ENCODE measurements at places on chromosomes 12 and 14.

- DNase-seq = no peak
Measured at GRCh38 chr14:94946244-94946643, 176.3 kb upstream of the GSC start.

GRCh38 chr14:92503756-92504491 is 9.7 kb upstream of the RIN3 start:
- no peak for DNase-seq

DNA sequence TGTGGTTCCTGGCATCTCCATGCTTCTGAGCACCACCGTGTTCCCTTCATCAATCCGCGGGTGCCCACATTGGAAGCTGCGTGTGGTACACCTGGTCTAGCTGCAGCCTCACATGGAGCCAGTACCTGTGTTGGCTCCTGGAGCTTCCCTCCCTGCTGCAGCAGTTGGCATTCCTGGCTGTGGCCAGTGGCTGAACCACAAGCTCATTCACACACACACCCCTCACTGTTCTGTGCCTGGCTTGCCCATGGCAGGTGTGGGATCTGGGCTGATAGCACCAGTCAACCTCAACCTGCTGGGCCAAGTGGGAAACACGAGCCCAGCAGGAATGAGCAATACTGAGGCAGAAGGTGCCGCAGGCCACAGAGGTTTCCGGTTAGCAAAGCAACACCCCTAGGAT is 256.2 kb upstream of the LRFN5 start:
- DNase-seq = no peak

DNA sequence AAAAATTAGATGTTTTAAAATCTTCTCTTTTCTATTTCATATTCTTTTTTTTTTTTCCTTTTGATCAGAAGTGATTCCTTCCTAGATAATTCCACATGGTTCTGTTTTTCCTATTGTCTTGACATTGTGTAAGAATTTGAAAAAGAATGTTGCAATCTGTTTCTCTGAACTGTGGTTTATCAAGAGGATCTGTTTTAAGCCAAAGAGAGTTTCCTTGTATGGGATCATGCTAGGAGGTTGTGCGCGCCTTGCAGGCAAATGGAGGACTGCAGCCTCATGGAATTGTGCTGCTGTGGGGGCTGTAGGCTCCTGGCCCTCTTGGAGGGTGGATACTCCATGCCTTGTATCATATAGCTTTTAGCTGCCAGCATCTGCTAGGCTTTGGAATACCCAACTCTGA is 43.3 kb upstream of the MBIP start:
- DNase-seq = no peak

DNA sequence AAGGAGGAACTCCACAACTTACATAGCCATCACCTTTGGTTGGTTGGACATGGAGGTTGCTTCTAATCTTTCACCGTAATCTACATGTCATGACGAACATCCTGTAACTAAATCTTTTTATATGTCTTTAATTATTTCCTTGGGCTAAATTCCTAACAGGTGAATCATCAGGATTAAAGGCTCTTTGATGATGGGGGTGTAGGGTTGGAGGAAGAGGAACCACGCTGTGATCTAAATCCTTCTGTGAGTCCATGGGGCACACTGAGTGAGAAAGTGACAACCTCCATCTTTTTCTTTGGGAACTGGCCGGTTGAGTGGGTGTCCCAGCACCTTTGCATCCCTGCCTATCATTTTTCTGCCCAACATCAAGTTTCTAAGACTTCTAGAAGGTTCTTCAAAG is 31.1 kb upstream of the MAP1LC3B2 start:
- no peak for DNase-seq

DNA sequence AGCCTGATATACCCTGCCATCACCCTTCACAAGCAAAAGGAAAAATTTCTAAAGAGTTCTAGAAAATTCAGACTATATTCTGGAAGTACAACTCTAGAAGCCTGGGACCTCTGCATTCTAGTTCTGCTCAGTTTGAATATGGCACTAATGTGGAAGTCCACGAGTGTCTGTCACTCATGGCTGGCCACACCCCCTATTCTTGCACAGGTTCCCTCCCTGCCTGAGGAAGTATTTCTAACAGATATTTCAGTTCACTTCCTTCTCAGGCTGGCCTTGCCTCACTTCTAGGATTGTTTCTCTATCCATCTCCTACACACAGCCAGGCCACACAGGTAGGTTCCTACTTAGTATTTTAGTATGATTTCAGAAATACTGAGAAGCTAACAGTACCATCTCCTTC is 67.4 kb downstream of the PHLDA1 start:
- no peak for DNase-seq

GRCh38 chr12:85831327-85831990 is 4.8 kb downstream of the RASSF9 start:
- no peak for DNase-seq

- no peak for DNase-seq
Measured at GRCh38 chr14:103314496-103315277, 19.4 kb upstream of the EIF5 start.

DNA sequence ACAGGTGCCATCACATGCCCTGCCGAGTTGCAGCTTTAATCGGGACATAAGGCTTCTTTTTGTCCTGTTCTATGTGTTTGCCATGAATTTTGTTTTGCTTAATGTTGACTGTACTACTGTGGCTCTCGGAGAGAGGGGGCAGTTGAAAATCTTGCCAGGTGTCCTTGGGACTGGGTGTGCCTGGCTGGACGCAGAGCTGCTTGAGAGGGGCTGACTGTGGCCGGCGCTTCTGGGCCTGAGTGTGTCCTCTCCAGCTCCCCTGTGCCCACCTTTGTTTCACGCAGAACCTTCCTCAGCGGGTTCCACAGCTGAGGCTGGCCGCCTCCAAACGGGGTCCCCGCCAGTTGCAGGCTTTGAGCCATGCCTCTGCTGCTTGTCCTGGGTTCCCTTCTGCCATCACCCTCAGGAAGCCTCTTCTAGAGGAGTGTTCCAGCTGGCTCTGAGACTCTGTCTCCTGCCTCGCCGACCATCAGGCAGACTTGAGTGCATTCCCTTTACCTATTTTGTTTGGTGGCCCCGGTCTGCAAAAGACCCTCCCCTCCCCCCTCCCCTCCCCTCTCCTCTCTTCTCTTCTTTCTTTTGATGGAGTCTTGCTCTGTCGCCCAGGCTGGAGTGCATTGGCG is 49.7 kb downstream of the DDX51 start:
- DNase-seq = no peak

GRCh38 chr14:74552623-74553022 is 59.1 kb downstream of the ISCA2 start:
- no peak for DNase-seq

- no peak for DNase-seq
Measured at GRCh38 chr12:33006106-33006505, 109.5 kb upstream of the PKP2 start.

- DNase-seq = no peak
Measured at GRCh38 chr12:109888179-109889020, 8.1 kb upstream of the GLTP start.

All from neural progenitor cell (in vitro differentiated cells).